ENCODE measurements at places on chromosomes 5 and 9.

DNA sequence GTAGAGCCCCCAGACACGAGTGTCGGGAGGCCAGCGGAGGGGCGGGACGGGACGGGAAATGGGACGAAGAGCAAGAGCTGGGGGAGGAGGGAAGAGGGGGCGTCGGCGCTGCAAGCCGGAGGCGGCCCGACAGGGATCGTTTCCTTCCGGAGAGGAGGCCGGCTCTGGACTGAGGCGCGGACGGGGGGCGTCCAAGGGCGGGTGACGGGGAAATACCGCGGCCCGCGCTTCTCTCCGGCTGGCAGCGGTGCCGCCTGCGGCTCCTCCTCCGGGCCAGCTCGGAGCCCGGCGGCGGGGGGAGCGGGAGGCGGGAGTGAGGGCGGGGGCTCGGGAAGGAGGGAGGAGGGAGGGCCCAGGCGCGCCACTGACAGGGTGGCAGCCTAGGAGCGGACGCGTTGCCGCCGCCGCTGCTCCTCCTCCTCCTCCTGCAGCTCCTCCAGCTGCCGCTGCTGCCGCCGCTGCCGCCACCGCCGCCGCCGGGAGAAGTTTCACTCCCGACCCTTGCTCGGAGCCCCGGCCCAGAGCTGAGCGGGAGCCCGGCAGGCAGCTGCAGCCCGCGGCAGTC, at the start of gene CHSY3:
Gene CHSY3, plus strand, starts transcription at position 364 of the 565 bp plus-strand sequence.
- no peak for DNase-seq

DNA sequence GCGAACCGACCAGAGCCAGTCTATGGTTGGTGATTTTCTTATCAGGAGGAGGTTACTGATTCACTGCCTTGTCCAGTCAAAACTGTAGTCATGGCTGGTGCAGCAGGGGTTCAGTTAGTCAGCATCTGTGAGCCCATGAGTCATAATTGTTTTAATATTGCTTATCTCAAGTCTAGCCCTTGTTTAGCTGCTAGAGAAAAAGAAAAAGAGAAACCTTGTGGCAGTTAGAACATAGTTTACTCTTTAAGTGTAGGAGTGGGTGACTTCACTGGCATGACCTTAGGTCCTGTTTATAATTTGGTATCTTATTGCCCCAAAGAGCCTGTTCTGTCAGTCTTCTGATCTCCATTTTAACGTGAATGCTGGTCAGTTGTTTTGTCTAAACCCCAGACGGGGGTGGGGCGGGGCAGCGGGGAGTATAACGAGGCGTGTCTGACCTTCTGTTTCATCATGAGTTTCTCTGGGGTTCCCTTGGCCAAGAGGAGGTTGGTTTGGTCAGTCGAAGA, 76.9 kb upstream of the NFIL3 start:
- DNase-seq, result no peak

DNA sequence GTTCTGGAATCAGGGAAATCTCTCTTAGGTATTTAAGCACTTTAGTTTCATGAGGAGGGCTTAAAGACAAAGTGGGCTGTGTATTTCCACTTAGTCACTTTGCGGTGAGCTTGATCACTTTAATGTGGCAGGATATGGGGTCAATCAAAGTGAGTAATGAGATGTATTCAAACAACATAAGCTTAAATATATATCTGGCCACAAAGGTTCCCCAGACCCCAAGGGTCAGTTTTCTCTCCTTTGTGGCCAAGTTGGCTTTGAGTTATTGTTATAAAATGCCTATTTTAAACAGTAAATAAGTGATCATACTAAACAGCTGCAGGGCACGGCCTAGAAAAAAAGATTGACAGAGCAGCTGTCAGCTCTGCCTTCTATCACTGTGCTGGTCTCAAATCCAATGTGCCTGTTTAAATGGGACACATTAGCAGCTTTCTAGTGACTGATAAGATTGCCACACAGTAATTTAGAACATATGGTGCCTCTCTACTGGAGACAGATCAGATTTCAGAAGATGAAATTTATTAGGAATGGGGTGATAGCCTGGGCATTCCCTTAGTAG, 363.9 kb downstream of the AGTPBP1 start:
- DNase-seq, result no peak

DNA sequence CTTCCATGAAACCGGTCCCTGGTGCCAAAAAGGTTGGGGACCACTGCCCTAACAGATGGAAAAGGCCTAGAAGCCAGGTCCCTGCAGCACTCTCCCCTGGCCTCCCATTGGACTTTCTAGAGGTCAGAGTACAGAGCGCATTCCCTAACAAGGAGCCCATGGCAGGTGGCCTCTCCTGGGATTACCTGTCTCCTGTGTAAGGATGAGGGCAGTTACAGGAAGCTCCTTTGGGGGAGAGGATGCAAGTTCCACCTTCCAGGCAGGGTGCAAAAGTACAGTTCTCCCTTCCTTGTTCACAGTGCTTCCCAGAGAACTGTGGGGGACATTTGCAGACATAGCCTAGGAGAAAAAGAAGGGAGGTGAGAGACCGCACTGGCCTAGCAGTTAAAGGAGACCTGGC, 62.4 kb downstream of the SLC36A1 start:
- no peak for DNase-seq

DNA sequence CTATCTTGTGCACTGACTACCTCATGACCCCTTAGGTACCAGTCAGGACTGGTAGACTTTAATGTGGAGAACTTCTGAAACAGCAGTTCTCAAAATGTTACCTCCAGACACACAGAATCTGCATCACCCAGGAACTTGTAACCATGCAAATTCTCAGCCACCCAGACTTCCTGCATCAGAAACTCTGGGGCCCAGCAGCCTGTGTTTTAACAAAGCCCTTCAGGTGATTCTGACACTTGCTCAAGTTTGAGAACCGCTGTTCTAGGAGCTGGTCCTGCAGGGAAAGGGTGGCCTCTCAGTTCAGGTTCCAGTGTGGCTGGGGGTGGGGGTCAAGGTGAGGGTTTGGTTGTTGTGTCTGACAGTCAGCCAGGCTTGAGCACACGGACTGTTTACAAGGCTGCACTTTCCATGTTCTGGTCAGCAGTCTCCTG, 28.4 kb downstream of the ZFP62 start:
- DNase-seq, result no peak

DNA sequence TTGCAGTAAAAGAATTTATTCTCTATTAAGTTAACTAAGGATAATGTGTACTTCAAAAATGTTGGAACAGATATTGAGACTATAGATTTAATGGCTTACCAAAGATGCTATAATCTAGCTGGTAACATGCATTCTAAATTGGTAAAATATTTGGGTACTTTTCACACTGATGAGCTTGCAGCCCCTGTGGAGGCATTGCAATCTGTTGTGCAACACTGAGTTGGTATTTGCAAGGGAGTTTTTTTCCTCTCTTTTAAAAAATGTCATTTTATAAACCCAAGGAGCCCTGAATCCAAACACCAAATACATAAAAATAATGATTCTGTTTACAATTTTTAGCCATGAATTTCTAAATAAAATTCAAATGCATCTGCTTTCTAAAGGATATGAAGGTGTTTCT, 944.8 kb downstream of the DTWD2 start:
- DNase-seq, result no peak
